ENCODE measurements at places on chromosomes 7 and 10.
A peak's percentile ranks its signal among the peaks of the same experiment; 100 is the strongest.

DNA sequence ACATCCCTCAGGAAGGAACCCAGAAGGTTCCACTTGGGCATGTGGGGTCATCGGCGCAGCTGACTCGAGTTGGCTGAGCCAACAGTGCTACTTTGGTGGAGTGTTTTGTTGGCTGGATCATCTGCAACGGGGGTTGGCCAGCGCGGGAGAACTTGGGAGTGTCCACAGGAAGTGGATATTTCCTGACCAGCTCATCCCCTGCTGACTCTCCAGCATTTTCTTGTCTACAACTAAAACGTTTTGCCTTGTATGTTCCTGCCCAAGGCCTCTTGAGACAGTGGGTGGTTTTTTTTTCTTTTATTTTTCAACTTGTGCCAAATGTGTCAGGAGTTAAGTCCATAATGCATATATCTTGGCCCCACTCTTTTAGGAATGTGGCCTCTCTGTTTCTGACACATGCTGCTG, 208.6 kb downstream of the ZNF365 start:
- no peak overlapping the region for H3K4me3 ChIP-seq
- H3K27me3 ChIP-seq = no peaks in the 10 kb centered on the region
- H3K27ac ChIP-seq = no peak overlapping the region
- DNase-seq = no peak

- H3K36me3 ChIP-seq = no peaks in the 10 kb centered on the region
- H3K4me1 ChIP-seq = peaks cover 41% of the 10 kb centered on the region
- H3K27me3 ChIP-seq = peaks cover 75% of the 10 kb centered on the region
- H3K4me3 ChIP-seq = peak overlapping the region; percentile 9
- no peak for DNase-seq
- no peak overlapping the region for H3K27ac ChIP-seq
Observed at GRCh38 chr10:101225846-101226421, 3.3 kb downstream of the LBX1 start.

- no peak overlapping the region for H3K27ac ChIP-seq
- no peak for DNase-seq
- H3K27me3 ChIP-seq = no peaks in the 10 kb centered on the region
- H3K4me3 ChIP-seq = no peak overlapping the region
- H3K4me1 ChIP-seq = no peaks in the 10 kb centered on the region
Observed at GRCh38 chr7:115582956-115583355, 447.6 kb downstream of the TFEC start.

- no peak overlapping the region for H3K27ac ChIP-seq
- no peaks in the 10 kb centered on the region for H3K27me3 ChIP-seq
- no peaks in the 10 kb centered on the region for H3K36me3 ChIP-seq
- no peak for DNase-seq
- no peak overlapping the region for H3K4me3 ChIP-seq
Observed at GRCh38 chr7:142689439-142690120, 59.7 kb upstream of the PRSS1 start.

GRCh38 chr7:106365252-106366005, 80.6 kb upstream of the NAMPT start:
- H3K4me1 ChIP-seq = peaks cover 37% of the 10 kb centered on the region
- H3K4me3 ChIP-seq = no peak overlapping the region
- peak; percentile 28 for DNase-seq
- H3K36me3 ChIP-seq = peaks cover 3% of the 10 kb centered on the region
- no peak overlapping the region for H3K27ac ChIP-seq

DNA sequence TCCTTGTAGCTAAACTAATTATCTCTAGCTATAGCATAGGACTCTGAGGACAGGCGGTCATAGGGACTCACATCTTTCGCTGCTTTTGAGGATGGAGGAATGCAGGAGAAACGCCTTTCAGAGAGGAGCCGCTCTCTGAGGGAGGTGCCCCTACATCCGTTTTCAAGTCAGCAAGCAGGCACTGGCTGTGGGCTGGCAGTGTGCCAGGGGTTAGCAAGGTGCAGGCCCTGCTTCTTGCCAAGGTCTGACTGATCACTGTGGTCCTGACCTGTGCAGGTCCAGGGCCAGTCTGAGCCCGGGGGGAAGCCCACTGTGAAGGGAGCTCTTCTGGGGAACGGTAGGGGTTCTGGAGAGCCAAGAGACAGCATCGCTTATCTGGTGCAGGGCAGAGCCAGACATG, 89.4 kb downstream of the SH3PXD2A start:
- H3K4me1 ChIP-seq = peaks cover 43% of the 10 kb centered on the region
- H3K4me3 ChIP-seq = no peak overlapping the region
- H3K36me3 ChIP-seq = no peaks in the 10 kb centered on the region
- no peaks in the 10 kb centered on the region for H3K27me3 ChIP-seq

GRCh38 chr10:126135941-126136595, 239.7 kb downstream of the FANK1 start:
- H3K4me1 ChIP-seq = peaks cover 3% of the 10 kb centered on the region
- DNase-seq = no peak
- H3K4me3 ChIP-seq = no peak overlapping the region
- H3K36me3 ChIP-seq = no peaks in the 10 kb centered on the region
- H3K27me3 ChIP-seq = peaks cover 3% of the 10 kb centered on the region

DNA sequence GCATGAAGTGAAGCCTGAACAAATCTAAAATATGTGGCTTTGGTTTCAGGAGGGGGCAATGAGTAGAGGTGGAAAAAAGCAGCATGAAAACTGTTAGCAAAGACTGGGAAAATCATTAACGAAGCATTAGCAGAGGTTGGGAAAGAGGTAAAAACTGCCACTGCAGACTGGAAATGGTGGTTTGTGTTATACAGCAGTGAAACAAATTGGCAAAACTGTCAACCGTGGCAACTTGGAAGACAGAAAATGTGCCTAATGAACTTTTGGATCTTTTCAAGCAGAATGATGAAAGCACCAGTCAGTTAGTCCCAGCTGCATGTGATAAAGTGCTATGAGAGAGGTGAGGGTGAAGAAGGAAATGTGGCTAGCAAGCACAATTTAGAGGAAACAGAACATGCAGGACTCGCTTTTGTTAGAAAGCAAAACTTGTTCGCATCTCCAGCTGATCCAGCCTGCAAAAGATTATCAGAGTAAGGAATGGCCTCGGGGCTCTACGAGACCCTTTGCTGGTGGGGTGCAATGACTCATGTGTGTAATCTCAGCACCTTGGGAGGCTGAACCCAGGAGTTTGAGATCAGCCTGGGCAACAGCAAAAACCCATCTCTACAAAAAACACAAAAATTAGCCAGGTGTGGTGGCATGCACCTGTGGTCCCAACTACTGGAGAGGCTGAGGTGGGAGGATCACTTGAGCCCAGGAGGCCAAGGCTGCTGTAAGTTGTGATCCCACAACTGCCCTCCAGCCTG, 45.7 kb downstream of the SKIDA1 start:
- no peak for DNase-seq
- no peak overlapping the region for H3K27ac ChIP-seq
- H3K4me3 ChIP-seq = no peak overlapping the region
- H3K27me3 ChIP-seq = no peaks in the 10 kb centered on the region
- no peaks in the 10 kb centered on the region for H3K4me1 ChIP-seq

DNA sequence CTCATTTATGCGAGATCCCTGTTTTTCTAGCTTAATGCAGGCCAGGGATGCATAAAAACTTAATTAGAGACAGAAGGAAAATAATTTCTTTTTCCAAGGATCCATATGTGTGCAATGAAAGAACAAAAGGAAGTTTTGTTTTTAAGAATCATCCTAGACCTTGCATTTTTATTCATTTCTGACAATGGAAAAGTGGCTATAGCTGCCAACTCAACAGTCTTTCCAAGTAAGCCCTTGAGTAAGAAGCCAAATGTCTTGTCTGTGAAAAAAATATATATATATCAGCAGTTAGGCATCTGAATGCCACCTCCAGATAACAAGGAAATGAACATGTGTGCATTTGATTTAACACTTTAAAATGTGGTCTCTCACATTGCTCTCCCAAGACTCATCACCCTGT, 1397.6 kb downstream of the GATA3 start:
- DNase-seq = no peak
- no peaks in the 10 kb centered on the region for H3K4me1 ChIP-seq
- H3K36me3 ChIP-seq = no peaks in the 10 kb centered on the region
- H3K27me3 ChIP-seq = peaks cover 7% of the 10 kb centered on the region
- no peak overlapping the region for H3K27ac ChIP-seq

DNA sequence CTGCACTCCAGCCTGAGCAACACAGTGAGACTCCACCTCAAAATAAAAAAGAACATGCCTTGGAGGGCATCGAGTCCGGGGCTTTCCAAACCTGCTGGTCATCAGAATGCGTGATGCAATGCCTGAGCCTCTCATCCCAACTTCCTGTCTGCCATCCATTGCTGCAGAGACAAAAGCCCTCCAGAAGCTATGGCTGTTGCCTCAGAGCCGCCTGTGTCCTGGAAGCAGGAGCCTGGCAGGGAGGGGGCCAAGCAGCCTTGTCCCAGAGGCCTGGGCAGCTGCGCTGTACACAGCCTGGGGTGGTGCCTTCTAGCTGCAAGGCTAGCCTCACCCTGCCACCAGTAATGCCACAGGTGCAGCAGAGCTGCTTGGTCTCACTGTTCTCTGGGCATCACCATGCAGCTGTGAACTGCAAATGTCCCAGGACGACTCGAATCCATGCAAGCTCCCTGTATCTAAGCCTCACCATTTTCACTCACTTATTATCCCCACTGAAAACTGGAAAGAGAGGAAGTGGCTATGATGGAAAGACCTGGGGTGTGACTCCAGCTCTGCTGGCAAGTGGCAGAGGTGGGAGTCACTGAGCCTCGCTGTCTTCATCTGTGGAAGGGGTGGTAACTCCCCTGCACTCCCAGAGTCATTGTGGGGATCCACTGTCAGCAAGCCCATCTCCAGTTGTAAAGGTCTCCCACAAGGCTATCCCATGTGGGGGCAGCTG, 7.0 kb downstream of the ALOX5 start:
- H3K27me3 ChIP-seq = peaks cover 2% of the 10 kb centered on the region
- no peak for DNase-seq
- H3K36me3 ChIP-seq = no peaks in the 10 kb centered on the region
- no peak overlapping the region for H3K27ac ChIP-seq
- H3K4me1 ChIP-seq = no peaks in the 10 kb centered on the region

DNA sequence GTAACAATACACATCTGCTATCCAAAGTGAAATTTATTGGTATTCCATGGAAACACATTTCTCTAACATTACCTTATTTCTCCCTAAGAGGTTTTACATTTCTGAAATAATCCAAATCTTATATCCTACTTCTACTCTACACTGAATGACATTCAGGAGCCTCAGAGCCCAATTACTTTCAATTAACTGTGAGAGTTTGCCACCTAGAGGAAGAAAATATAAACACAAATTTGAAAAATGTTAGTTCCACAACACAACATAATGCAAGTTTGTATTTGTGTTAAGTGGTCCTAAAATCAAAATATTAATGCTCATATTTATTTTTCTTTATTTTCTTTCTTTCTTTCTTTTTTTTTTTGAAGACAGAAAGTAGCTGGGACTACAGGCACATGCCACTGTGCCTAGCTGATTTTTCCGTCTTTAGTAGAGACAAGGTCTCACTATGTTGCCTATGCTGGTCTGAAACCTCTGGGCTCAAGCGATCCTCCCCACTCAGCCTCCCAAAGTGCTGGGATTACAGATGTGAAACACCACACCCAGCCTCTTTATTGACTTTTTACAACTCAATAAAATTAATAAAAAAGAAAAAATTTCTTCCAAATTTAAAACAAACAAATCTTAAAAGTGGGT, 46.0 kb downstream of the ATAD1 start:
- H3K27me3 ChIP-seq = no peaks in the 10 kb centered on the region
- no peak overlapping the region for H3K4me3 ChIP-seq
- H3K36me3 ChIP-seq = peaks cover 25% of the 10 kb centered on the region
- no peak overlapping the region for H3K27ac ChIP-seq

DNA sequence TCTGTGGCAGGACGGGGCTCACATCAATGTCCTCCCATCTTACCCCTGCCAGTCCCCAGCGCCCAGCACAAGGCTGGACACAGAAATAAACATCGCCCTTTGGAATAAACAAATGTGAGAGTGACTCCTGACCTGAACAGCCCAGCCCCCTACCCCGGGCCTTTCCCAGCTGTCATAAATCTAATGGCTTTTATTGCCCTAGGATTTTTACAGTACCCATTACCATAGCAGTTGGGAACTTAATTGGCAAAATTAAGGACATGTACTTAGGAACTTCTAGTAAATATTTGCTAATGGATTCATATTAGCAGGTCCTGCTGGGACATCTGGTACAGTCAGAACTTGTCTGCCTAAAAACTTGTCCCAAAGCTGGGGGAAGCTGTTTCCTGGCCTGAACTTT, 76.6 kb downstream of the GLRX3 start:
- H3K4me3 ChIP-seq = no peak overlapping the region
- H3K36me3 ChIP-seq = no peaks in the 10 kb centered on the region
- no peaks in the 10 kb centered on the region for H3K4me1 ChIP-seq
- H3K27me3 ChIP-seq = peaks cover 1% of the 10 kb centered on the region
- H3K27ac ChIP-seq = no peak overlapping the region

DNA sequence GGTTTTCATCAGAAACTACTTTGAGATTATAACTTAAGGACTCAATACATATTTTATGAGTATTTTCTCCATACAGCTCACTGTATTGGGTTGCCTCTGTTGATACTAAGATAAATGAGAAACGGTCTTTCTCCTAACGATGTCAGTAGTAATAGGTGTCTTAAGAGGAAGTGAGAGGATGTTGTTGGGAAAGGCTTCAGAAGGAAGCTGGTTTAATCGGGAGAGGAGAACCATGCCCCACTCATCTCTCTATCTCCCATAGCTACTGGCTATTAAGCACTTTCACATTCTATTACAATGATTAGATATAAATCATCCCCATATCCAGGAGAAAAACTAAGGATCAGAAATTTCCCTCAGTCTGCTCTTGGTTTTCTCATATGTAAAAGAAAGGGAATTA, 2.0 kb downstream of the CLEC5A start:
- DNase-seq = no peak
- H3K36me3 ChIP-seq = no peaks in the 10 kb centered on the region
- no peak overlapping the region for H3K4me3 ChIP-seq
- no peaks in the 10 kb centered on the region for H3K27me3 ChIP-seq

DNA sequence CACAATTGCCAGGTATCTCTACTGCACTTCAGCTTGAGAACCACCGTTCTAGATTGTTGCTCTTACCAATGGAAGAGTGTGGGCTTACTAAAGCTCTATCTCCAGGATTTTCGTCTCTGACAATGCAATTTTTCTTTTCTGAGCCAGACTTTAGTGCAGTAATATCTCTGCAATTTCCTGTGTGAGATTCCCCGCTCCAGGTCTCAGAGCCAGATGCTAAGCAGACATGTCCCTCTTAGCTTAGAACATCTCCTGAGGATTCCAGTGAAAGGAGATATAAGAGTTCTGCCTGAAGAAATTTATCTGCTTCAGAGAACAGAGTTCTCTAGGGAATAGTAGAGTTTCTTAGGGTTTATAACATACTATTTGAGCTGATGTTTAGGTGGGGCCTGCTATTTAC, 82.0 kb downstream of the SND1 start:
- peaks cover under 1% of the 10 kb centered on the region for H3K4me1 ChIP-seq
- H3K27ac ChIP-seq = no peak overlapping the region
- no peak for DNase-seq
- peaks cover 36% of the 10 kb centered on the region for H3K36me3 ChIP-seq
- no peak overlapping the region for H3K4me3 ChIP-seq
